NAMALWA (cell line): ENCODE measurements at places on chromosomes 4 and X.

DNA sequence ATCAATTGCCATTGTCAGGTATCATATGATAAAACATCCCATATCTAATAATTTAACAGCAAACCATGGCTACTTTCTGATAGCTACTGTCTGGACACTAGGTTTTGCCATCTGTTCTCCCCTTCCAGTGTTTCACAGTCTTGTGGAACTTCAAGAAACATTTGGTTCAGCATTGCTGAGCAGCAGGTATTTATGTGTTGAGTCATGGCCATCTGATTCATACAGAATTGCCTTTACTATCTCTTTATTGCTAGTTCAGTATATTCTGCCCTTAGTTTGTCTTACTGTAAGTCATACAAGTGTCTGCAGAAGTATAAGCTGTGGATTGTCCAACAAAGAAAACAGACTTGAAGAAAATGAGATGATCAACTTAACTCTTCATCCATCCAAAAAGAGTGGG lies 7.0 kb downstream of the NPY5R start:
- no peak for DNase-seq

DNA sequence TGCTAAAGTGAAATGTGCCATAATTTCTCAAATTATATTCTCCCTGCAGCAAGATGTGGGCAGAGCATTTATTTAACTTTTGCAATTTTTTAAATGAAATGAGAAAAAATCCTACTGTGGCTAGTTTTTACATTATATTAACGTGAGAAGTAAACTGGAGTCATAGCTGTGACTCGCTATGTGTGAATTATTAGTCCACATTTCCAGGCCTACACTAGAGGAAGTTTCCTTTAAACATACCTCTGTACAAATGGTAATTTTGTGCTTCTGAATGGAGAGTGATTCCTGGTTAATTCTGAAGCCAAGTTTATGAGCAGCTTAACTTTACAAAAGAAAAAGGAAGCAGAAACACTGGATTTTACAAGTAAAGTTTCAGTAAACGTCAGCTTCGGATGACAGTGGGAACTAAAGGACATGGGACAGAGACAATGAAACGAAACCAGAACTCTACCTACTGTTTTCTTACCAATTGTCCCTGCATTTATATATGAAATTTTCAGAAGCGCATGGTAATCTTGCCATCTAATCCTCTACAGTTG lies 72.4 kb downstream of the FBXO8 start:
- DNase-seq: no peak

DNA sequence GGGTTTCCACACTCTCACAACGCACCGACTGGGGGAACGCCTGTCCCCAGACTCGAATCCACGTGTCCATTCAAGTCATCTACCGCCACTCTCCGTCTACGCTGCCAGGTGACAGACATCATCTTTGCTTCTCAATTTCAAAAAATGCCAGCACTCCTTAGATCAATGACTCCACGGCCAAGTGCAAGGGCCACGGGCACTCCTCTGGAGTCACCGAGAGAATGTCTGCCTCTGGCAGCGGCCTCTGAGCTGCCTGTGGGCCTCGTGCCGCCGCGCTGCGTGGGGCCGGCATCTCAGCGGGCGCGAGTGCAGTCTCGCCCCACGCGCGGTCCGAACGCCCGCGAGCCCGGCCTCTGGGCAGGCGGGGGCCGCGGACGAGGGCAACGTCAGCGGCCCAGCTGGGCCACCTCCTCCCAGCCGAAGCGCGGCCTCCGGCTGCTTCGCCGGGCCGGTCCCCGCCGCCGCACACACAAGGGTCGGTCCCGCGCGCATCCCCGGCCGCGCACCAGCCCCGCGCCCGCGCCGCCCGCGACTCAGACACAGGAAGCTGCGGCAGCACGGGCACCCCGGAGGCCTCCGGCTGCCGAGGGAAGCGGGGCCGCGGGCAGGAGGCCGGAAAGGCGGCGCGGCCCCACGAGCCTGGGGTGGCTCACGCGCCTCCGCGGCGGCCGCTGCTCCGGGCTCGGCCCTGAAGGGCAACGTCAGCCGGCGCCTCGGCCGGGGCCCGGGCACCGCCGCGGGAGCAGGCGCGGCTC lies 450 bp downstream of the ACSL1 start:
- DNase-seq: peak; percentile 60

DNA sequence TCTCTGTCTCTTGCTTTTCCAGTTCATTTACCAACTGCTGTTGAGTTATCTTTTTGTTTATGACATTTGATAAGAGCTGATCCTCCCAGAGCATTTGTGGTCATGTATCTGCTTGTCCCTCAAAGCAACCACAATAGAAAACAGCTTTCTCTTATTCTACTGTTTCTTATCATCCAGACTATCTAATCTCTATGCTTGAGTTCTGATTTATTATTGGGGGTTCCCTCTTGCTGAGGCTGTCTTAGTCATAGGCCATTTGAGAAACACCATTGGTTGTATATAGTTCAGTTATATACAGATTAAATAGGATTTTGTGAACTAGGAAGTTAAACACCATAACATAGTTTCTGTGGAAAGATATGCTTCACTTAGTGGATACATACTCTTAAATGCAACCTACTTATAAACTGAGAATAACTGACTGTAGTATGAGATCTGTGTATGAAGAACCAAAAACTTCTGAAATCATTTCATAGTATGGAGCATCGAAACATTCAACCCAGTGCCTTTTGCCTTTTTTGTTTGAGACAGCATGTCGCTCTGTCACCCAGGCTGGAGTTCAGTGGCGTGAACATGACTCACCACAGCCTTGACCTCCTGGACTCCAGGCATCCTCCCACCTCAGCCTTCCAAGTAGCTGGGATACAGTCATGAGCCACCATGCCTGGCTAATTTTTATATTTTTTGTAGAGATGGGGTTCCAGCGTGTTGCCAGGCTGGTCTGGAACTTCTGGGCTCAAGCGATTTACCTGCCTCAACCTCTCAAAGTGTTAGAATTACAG lies 75.8 kb downstream of the STIM2 start:
- no peak for DNase-seq

- DNase-seq: no peak
These were observed 15.1 kb upstream of the INTS6L start for GRCh38 chrX:135505351-135505750.

DNA sequence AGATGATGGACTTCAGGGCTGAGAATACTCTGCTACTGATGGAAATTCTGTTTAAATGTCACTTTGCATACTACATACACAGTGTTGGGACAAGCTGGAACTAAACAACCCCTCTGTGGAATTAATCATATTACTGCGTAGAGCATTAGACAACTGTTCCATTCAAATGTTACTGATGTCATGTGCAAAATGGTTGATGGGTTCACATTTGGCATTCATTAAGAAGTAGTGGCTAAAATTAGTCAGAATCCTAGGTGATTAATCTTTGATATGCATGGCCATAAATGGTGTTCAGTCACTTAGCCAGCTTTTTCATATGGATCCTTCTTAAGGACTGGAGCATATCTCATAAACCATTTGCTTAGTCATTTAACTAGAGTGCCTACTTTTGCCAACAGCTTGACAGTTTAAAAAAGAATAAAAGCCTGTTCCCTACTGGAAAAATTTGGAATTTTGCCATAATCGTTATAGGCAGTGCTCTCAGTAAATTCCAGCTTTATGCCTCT lies 105.2 kb downstream of the RNF150 start:
- DNase-seq: no peak

- DNase-seq: no peak
These were observed 74.7 kb downstream of the TRAM1L1 start for GRCh38 chr4:117010671-117011070.

GRCh38 chr4:140448162-140448561 lies 20.7 kb upstream of the CLGN start:
- DNase-seq: no peak

DNA sequence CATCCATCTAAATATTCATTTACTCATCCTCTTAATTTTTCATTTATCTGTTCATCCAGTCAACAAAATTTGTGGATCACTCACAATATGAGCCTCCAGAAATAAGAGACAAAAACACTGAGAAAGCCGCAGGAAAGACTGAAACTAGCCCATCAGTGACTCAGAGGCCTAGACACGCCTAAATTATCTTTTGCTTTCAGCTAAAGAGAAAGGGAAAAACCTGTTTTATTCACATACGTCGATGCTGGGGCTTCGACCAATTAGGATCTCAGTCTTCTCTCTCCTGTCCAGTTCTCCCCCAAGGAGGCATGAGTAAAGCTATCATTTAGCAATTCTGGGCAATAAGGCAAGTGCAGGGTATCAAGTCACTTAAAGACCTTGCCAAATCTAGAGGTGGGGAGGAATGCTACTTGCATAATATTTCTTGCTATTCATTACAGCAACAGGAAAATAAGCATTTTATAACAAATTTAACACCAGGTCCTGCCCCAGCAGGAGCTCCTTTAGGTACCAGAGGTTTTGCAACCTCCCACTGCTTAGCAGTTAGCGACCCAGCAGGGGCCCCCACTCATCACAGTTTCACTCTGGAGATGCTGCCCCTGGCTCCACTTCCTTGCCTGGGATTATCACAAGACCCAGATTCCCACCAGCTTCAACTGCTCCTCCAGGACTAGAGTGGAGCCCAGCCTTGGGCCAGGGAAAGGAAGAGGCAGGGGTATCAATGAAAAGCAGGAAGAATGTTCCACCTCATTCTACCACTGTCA lies 30.1 kb upstream of the TMEM154 start:
- DNase-seq: no peak

GRCh38 chr4:5554376-5554775 lies 154.0 kb downstream of the EVC2 start:
- DNase-seq: no peak

DNA sequence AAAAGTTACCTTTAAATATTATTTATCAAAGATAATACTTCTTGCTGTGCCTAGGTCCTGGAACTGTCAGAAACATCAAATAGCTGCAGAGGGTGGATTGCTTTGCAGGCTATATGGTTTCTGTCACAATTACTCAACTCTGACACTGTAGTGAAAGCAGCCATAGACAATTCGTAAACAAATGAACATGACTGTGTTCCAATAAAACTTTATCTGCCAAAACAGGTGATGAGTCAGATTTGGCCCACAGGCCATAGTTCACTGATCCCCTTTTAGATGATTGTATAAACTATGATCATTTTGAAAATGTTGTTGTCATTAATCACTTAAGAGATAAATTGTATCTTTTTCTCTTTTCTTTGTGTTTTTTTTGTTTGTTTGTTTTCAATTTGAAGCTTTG lies 8.4 kb upstream of the MEPE start:
- DNase-seq: no peak

DNA sequence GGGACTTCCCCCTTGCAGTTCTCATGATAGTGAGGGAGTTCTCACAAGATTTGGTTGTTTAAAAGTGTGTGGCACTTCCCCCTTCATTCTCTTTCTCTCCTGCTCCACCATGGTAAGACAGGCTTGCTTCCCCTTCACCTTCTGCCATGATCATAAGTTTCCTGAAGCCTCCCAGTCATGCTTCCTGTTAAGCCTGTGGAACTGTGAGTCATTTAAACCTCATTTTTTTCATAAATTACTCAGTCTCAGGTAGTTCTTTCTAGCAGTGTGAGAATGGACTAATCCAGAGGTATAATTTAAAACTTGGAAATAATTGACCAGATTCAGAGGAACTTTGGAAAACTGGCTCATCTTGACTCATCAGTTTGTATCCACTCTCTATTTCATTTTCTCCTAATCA lies 129.0 kb downstream of the TMEM47 start:
- no peak for DNase-seq

- DNase-seq: no peak
These were observed 59.1 kb downstream of the FREM3 start for GRCh38 chr4:143641361-143641760.
